CD4-positive, alpha-beta T cell (primary cell): ENCODE measurements at places on chromosomes 16 and 17.
A peak's percentile ranks its signal among the peaks of the same experiment; 100 is the strongest.

GRCh38 chr16:51919736-51920135 is 627.2 kb downstream of the TOX3 start:
- no peak for DNase-seq

GRCh38 chr16:85403693-85404092 is 209.4 kb upstream of the GSE1 start:
- DNase-seq, result no peak

GRCh38 chr17:145671-146541 is 8.5 kb downstream of the SCGB1C2 start:
- DNase-seq, result no peak

- no peak for DNase-seq
These were observed 164.2 kb upstream of the LHX1 start for GRCh38 chr17:36773039-36773438.

GRCh38 chr17:13626703-13627102 is 25.0 kb upstream of the HS3ST3A1 start:
- no peak for DNase-seq

DNA sequence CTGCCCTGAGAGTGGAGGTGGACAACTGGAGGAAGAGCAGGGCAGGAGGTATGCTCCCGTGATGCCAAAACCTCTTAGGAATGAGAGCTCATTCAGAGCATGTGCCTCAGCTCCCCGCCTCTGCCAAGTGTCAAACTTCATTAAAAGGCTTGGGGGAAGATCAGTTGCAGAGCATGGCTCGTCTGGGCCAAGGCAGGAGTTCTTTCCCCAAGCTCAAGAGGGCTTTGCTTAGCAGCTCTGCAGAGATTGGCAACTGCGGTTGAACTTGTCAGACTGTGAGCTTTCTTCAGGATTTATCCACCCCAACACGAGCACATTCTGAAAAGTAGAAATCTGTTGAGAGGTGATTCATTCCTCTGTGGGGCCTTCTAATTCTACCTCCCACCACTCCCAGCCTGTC is 248.1 kb downstream of the HS3ST3A1 start:
- no peak for DNase-seq

- no peak for DNase-seq
These were observed 8.5 kb downstream of the TXNDC11 start for GRCh38 chr16:11734025-11734652.

DNA sequence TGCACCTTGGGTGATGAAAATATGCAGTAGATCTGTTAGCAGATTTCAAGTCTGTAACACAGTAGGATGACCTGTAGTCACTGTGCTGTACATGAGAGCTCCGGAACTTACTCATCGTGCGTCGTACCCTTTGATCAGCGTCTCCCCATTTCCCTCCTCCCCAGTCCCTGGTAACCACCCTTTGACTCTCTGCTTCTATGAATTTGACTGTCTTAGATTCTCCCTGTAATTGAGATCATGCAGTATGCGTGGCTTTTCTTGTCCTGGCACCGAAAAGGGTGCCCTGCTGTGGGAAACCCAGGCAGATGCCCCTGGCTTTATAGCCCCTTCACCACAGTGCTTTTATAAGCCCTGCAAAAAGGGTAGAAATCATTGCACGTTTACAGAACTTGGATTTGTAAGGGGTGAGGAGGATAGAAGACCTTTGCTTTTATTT is 20.5 kb downstream of the CLEC16A start:
- DNase-seq, result peak; percentile 43

DNA sequence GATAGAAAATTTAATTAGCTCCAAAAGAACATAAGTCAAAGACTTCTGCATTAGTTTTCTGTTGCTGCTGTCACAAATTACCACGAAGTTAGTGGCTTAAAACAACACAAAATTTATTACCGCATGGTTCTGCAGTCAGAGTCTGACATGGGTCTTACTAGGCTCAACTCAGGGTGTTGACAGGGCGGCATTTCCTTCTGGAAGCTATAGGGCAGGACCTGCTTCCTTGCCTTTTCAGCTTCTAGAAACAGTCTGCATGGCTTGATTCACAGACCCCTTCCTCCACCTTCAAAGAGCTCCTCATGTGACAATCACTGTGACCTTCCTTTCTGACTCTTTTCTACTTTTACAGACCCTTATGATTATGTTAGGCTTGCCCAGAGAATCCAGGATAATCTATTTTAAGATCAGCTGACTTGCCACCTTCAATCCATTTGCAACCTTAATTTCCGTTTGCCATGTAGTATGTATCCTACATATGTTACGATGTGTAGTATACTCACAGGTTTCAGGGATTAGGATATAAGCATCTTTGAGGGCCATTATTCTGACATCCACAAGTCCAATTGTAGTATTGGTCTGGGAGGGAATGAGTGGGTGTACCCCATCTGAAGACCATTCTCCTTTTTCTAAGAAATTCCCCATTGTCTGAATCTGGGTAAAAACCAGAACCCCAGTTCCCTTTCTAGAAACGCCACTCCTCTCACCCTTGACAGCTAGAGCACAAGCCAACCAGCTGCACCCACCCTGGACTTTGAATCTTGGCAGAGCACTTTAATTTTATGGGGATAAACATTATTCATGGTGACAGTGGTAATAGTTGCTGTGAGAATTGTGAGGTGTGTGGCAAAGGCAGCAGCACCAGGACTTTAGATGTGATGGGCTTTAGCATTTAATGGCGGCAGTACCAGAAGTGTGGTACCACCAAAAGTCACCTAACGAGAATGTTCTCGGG is 265.5 kb downstream of the KCNJ2 start:
- DNase-seq, result no peak

GRCh38 chr16:22186517-22186916 is 19.6 kb upstream of the EEF2K start:
- DNase-seq, result no peak

DNA sequence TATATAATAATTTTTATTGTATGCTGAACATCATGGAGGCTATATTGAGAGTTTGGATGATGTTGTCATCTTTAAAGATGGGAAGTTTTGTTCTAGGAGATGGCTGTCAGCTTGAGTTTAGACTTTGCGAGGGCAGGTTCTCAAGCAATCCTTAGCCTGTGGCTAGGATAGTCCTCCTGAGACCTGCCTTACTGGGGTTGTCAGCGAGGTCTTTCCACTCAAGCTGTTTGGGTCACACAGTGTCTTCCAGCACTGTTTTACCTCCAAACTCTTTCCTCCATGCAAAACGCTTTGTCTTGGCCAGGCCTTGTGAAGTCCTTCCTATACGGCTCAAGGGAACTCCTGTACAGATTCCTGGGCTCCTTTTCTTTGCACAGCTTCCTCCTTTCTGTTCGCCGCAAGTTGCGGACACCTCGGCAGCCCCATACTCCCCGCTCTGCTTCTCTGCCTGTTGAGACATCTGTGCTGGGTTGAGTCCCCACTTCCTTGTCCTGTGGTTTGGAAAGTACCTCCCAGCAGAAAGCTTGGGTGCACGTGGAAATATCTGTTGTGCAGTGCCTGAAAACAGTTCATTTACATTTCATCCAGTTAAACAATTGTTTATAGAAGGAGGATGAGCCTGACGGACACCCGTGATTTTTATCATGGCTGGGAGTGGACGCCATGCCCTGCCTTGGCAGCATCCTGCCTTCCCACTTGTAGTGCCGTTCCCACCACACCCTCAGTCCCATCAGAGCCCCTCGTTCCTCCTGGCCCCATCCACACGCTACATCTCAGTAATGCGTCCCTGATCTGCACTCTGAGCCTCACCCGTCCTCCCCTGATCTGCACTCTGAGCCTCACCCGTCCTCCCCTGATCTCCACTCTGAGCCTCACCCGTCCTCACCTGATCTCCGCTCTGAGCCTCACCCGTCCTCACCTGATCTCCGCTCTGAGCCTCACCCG is 55.0 kb upstream of the CBFA2T3 start:
- DNase-seq, result peak; percentile 48

DNA sequence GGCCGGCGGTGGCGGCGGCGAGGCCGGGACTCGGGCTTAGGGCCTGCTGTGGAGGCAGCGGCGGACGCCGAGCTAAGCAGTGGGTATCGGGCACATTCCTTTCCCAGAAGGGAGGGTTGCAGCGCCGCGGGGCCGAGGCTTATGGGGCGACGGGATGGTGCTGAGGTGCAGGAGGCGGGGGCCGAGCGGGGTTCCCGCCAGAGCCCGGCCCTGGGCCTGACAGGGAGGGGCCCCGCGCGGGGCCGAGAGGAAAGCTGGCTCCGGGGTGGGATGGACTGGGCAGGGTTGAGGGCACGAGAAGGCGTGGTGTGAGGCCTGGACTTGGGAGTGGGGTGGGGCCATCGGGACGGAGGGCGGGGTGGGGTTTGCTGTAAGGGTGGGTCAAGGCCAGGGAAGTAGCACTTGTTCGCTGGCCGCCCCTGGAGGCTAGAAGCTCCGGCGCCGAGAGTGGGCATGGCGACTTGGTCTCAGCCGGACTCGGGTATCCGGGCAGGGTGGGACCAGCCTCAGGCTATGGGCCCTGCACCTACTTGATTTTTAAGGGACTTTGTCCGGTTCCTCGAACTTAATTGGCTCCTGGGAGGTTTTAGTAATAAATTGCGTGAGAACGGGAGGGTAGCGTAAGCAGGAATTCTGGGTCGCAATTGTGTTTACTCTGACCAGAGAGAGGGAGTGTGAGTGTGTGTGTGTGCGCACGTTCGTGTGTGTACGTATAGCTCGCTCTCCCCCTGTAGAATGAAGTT is 396 bp downstream of the NFE2L1 start:
- peak; percentile 22 for DNase-seq

GRCh38 chr16:14354561-14355351 is 275.3 kb downstream of the PARN start:
- no peak for DNase-seq

DNA sequence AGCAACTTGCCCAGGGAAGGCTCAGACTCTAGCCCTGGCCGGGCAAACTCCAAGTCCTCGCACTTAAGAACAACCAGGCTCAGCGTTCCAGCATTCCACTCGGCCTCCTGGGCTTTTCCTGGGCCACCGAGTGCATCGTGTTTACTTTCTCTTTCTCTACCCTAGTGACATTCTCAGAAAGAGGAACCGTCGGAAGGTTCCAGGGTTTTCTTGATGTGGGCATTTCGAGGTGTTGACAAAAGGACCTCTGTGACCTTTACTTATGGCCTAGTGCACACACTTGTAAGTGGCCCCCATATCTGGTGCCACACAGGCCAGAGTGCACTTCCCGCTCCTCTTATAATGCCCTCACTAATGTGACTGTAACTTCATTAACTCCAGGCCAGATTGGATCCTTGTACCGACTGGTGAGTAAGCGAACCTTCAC is 3.1 kb upstream of the BANP start:
- DNase-seq, result no peak

DNA sequence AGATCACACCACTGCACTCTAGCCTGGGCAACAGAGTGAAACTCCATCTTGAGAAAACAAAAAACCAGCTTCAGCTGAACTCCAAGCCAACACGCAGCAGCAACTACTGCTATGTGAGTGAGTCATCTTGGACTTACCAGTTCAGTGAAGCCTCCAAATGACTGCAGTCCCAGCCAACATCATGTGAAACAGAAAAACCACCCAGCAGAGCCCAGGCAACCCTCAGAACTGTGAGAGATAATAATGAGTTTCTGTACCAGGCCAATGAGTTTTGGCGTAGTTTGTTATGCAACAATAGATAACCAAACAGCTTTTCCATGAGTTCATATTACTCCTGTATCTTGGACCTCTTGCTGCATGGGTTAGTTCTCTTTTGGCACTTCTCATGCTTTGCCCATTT is 23.3 kb downstream of the PHF12 start:
- DNase-seq, result no peak

- DNase-seq, result no peak
These were observed 88.5 kb upstream of the TOB1 start for GRCh38 chr17:50954641-50955121.

DNA sequence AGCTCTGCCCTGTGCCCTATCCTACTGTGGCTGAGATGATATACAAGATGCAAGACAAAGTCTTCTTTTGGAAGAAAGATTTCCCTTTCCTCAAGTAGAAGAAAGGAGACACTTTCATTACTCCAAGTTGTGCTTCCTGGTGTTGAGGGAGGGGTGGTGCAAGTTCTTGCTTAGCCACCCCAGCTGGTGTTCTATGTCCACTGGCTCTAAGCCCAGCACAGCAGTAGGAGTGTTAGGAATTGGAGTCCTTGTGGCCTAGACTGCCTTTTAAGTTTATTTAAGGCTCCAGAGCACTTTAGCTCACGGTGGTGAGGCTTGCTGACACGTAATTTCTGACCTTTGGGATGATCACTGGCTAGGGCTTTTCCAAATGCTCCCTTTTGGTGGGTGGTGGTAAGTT is 109.7 kb downstream of the KIF2B start:
- DNase-seq, result no peak

DNA sequence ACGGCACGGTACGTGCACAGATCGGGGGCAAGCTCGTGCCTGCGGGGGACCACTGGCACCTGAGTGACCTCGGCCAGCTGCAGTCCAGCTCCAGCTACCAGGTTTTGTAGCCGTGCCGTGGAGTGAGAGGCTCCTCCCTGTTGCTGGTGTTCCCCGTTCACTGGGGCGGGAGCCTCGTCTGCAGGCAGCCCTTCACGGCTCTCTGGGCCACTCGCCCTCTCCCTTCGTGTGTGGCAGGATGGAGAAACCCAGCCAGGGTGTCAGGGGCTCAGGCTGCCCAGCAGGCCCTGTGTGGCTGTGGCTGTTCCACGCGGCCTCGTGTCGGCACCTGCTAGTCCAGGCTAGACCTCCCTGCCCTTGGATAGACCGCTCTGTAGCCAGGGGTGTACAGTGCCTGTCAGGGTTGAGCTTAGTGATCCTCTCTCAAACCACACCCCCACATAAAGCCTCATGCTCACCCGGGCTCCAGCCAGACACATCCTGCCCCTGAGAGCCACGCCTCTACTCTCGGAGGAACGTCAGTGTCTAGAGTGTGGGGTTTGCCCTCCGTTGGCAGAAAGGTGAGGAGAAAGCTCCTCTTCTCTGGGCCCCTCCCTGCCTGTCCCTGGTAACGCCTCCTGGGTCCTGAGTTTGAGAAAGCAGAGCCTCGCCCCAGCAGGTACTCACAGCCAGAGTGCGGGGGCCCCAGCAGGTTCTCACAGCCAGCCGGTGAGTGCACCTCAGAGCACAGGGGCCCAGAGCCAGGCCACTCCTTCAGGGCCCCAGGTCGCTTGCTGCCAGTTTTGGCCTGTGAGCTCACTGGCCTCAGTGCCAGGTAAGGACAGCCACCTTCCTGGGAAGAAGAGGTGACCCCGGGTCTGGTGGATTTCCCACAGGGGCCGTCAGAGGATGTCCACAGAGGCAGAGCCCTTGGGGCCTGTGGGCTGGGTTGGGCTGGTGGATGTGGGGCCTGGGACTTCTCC is 27.7 kb downstream of the NME3 start:
- DNase-seq, result no peak
